Activated CD4-positive, alpha-beta T cell treated with anti-CD3 and anti-CD28 coated beads, Interleukin-10, Interleukin-2, amounts not matched to agents 100 ng/mL and 50 ng/mL, durations not matched to agents 16 hours and 8 hours (primary cell): ENCODE measurements at places on chromosomes 13 and 19.

DNA sequence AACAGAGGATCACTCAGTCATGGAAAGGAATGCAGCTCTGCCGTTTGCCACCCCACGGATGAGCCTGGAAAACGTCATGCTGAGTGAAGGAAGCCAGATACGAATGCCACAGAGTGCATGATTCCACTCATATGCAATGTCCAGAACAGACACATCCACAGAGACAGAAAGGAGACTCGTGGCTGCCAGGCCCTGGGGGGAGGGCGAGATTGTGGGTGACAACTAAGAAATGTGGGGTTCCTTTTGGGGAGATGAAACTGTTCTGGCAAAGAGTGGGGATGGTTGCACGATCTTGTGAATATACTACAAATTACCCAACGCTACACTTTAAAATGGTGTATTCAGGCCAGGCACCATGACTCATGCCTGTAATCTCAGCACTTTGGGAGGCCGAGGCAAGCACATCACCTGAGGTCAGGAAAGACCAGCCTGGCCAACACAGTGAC lies 27.2 kb upstream of the NAPA start:
- no peak for DNase-seq

- DNase-seq = no peak
Measured at GRCh38 chr13:87981416-87981815, 310.2 kb downstream of the SLITRK5 start.

GRCh38 chr19:15223649-15224361 lies 8.4 kb downstream of the EPHX3 start:
- no peak for DNase-seq

GRCh38 chr19:48248081-48248833 lies 7.5 kb downstream of the CARD8 start:
- DNase-seq = peak; percentile 60

GRCh38 chr19:35140962-35141836 lies 1.9 kb upstream of the FXYD7 start:
- peak; percentile 98 for DNase-seq

DNA sequence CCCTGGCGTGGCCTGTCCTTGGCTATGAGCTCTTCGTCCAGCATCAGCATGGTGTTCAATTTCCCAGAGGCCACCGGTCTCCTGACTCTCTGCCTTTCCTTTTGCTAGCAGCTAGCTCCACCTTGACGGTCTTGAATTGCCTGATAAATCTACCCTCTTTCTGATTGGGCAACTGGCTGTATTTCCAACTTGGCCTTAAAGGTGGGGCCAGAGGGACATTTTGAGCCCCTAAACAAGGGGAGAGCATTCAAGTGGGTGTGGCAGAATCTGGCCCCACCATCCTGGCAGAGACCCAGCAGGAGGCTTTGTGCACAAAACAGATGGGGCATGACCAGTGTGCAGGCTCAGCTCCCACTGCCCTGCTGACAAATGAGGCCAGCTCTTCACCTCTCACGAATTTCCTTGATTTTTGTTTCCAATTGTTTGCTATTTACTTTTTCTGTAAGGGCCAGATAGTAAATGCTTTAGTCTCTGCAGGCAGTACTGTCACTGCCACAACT lies 148.9 kb upstream of the VSTM2B start:
- no peak for DNase-seq

- DNase-seq = no peak
Measured at GRCh38 chr19:7307590-7308218, 13.5 kb upstream of the INSR start.

DNA sequence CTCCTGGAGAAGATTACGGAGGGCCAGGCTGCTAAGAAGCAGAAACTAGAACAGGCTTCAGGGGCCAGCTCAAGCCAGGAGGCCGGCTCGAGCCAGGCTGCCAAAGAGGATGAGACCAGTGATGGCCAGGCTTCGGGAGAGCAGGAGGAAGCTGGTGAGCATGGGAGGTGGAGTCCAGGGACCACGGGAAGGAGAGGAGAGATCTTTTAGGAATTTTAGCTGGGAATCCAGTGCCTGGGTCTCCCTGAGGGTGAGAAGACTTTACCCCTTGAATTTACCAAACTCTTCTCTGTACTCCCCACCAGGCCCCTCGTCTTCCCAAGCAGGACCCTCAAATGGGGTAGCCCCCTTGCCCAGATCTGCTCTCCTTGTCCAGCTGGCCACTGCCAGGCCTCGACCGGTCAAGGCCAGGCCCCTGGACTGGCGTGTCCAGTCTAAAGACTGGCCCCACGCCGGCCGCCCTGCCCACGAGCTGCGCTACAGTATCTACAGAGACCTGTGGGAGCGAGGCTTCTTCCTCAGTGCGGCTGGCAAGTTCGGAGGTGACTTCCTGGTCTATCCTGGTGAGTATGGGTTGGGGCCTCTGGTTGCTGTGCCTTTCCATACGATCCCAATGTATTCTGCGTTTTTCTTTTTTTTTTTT lies 824 bp downstream of the TSEN34 start:
- no peak for DNase-seq

- DNase-seq = no peak
Measured at GRCh38 chr13:97653443-97654140, 219.6 kb downstream of the RAP2A start.

DNA sequence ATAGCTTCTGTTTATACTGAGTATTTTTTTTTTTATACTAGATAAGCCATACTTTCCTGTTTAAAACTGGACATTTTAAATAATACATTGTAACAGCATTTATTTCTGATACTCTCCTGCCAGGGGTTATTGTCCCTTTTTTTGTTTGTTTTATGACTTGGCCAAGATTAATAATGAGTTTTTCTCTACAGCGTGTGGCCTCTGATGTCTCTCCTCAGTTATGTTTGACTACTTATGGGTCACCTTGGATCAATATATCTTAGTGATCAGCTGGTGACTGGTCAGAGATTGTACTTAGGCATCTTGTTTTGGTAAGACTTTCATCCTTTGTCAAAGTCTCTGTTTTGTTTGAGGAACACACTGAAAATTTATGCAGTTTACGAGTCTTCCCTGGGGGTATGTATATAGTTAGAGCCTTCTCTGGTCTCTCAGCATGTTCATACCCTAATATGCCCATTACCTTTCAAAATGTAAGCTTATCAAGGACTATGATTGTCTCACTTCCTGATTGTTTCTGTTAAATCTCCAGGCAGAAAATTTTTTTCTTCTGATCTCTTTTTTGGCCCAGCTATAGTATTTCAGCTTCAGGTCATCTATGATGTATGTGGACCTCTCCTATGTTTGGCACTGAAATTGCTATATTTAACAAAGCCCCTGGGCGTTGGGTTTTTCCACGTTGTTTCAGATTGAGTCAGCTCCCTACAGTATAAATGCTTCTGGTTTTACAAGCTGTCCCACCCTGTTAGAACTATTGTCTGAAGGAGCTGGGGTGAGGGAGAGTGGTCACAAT lies 87.9 kb downstream of the URI1 start:
- DNase-seq = peak; percentile 57

- no peak for DNase-seq
Measured at GRCh38 chr13:33261387-33262061, 24.0 kb downstream of the STARD13 start.

DNA sequence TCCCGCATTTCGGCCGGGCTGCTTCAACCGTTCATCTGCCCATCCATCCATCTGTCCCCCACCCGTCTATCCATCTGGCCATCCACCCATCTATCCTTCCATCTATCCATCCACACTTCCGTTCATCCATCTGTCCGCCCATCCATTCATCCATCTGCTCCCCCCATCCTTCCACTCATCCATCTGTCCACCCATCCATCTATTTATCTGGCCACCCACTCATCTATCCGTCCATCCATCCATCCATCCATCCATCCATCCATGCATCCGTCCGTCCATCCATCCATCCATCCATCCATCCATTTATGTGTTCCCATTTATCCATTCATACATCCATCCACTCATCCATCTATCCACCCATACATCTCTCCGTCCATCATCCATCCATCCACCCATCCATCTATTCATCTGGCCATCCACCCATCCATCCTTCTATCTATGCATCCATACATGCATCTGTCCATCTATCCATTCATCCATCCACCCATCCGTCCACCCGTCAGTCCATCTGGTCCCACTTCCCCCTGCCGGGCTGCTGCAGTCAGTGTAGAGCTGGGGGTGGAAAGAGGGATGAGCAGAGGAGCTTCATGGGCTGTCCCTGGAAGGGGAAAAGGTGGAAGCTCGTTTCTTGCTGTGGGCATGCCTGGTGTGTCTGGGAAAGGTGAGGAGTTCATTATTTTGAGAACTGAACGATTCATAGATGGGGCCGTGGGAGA lies 722 bp downstream of the HSD11B1L start:
- DNase-seq = no peak

DNA sequence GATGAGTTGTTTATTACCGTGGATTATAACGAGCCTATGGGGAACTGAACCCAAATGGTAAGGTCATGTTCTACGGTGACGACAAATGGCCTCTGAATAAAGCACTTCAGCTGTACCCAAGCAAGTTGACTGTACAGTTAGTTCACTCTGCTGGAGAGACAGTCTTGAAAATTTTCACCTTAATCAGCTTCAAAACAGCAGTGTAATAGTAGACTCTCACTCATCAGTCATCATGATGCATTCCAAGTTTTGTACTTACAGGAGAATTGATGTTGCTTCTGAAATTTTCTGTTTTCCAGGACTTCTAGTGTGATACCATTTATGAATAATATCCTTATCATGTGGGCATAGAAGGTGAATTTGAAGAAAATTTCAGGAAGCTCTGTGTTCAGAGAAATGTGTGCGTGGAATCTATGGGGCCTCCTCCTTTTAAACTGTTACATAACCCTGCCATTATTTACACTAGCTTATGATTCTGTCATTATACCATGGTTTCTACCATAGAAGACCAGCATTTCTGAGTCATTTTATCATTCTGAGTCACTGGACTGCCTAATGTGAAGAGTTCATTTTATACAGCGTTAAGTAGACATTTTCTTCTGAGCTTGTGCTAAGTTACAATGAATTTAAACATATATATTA lies 96.9 kb downstream of the WDFY2 start:
- DNase-seq = peak; percentile 58

DNA sequence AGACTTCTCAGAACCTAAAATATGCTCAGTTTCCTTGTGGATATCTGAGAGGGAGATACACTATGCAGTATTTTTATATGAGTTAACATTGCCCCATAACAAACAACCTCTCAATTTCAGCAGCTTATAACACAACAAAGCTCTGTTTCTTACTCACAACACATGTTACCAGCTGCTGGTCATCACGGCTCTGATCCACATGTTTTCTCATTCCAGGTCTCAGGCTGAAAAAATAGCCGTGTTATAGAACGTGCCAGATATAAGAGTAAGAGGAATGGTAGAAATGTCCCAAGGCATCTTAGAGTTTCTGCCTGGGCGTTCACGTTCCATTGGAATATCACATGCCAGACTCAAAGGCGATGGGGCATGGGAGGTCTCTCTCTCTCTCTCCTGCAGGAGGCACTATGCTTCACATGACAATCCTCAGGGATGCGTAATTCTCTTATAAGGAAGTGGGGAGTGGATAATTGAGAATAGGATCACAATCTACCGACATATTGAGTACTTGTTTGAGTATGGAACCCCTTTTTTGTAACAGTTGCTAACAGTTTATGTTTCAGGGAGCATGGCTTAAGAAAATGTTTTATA lies 246.6 kb downstream of the NHLRC3 start:
- DNase-seq = no peak

DNA sequence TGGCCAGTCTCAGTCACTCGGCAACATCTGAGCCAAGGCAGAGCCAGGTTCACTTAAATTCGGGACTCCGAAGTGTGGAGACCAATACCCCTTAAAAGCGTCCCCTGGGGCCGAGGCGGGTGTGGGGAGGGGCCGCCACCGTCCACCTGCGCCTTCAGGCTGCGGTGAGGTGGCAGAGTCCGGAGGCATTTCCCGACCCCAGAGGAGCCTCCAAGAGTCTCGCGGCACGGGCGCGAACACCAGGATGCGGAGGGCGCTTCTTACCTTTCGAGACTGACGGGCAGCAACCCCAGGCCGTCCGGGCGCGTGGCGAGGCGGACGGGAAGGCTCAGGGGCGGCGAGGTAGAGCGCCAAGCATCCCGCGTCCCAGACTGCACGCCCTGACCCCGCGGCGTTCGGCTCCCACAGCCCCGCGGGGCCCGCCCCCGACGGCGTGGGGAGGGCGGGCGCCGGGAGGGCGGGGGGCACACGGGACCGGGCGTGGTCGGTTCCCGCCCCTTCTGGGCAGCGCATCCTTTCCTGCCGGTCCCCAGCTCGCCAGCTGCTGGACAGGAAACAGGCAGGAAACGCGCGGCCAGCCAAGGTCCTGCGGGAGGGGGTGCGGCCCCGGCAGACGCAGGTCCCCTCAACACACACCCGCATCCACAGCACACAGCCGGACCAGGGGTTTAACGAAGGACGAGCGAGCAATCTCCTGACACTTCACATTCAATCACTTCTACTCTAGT lies at the start of gene THSD1:
Gene THSD1, minus strand, starts transcription at position 406 of the 728 bp plus-strand sequence. CDS start 3,572 bp downstream, outside the sequence.
- peak; percentile 9 for DNase-seq

- DNase-seq = no peak
Measured at GRCh38 chr13:42559057-42559456, 14.9 kb upstream of the TNFSF11 start.

GRCh38 chr19:34999498-35000337 lies at the start of gene GRAMD1A:
Gene GRAMD1A (plus strand): TSS chr19:35000323. CDS start chr19:35000479, 156 bp downstream.
- peak; percentile 85 for DNase-seq

DNA sequence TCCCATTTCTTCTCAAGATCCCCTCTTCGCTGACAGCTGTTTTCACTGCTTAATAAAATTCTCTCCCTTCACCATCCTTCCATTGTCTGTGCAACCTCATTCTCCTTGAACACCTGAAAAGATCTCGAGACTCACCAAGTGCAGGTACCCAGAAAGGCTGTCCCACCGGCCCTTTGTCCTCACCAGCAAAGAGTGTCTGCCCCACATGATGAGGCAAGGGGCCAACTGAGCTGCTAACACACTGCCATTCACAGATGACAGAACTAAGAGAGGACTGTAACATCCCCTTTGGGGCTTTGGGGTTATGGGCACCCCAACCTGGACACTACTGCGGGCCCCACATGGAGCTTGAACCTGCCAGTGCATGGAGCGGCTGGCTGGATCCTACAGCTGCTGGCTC lies 771.4 kb upstream of the MIR17HG start:
- DNase-seq = no peak

DNA sequence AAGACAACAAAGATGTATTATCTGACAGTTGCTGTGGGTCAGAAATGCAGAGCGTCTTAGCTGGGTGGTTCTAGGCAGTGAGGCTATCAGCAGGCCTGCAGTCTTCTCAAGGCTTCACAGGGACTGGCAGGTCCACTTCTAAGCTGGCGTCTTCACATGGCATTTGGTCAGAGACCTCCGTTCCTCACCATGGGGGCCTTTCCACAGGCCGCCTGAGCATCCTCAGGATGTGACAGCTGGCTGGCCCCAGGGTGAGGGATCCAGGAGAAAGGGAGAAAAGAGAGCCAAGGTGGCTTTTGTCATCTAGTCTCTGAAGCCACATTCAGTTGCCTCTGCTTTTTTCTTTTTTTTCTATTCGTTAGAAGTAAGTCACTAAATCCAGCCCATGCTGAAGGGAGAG lies 50.3 kb downstream of the FGF14 start:
- no peak for DNase-seq

- DNase-seq = no peak
Measured at GRCh38 chr13:112469071-112469745, 93.1 kb downstream of the SPACA7 start.

DNA sequence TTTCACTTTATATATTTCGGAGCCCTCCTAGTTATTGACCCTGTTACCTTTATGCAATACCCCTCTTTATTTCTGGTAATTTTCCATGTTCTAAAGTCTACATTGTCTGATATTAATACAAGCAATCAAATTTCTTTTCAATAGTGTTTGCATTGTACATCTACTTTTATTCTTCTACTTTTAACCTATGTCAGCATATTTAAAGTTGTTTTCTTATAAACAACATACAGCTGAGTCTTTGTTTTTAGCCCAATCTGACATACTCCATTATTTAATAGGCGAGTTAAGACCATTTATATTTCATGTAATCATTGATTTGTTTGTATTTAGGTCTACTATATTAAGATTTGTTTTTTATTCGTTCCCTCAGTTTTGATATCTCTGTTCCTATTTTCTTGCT lies 108.5 kb upstream of the SPACA7 start:
- DNase-seq = no peak
